HT-29 (cell line): ENCODE measurements at places on chromosomes 2 and 18. TPM values are rescaled to one million over a fixed set of nuclear protein-coding genes. Genes with fewer than 3 reads are reported as not detected.

DNA sequence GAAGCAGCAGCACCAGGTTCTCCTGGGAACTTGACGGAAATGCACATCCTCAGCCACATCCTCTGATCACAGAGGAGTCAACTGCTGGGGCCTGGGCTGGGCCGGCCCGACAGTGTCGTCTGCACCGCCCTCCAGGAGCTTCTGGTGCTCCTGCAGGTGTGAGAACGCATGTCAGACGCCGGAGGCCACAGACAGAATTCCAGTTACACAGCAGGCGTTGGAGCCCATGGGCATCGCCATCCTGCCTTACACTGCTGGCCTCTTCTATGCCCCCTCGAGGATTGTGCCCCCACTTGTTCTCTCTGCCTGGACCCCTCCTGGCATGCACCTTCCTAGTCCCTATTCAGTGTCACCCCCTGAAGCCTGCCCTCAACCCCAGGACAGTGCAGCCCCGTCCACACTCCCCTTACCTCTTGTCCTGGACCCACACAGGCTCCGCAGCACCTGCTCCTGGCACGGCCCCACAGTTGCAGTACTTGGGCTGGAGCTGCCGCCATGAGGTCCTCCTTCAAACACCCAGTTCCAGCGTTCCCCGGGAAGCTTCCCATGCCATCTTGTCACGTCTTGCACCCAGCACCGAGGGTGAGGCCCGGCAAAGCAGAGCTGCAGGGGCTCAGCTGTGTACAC, 37.5 kb downstream of the ADI1 start:
- no peak for DNase-seq

- DNase-seq, result no peak
Measured at GRCh38 chr2:36235426-36235825, 120.2 kb upstream of the CRIM1 start.

GRCh38 chr2:220913384-220913783, 658.7 kb downstream of the EPHA4 start:
- DNase-seq, result no peak

- DNase-seq, result no peak
Measured at GRCh38 chr2:63736354-63736753, 105.3 kb upstream of the UGP2 start.

DNA sequence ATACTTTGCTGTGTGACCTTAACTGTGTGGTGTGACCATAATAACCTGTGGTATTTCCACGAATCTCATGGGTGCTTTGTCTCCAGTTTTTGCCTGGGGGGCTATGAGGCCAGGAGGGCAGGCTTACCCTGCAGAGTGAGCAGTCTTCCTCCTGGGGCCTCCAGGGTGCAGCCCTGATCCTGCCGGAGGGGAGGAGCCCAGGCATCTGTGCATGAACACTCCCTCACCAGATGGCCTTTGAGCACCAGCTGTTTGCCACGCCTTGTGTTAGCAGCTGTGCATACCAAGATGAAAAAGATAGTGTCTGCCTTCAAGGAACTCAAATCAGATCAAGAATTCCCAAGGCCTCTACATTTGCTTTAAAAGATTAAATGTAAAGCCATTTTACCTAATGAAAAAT, 75.0 kb upstream of the RBM44 start:
- DNase-seq, result peak; percentile 61

- no peak for DNase-seq
Measured at GRCh38 chr18:59461171-59461570, 102.1 kb upstream of the LMAN1 start.

DNA sequence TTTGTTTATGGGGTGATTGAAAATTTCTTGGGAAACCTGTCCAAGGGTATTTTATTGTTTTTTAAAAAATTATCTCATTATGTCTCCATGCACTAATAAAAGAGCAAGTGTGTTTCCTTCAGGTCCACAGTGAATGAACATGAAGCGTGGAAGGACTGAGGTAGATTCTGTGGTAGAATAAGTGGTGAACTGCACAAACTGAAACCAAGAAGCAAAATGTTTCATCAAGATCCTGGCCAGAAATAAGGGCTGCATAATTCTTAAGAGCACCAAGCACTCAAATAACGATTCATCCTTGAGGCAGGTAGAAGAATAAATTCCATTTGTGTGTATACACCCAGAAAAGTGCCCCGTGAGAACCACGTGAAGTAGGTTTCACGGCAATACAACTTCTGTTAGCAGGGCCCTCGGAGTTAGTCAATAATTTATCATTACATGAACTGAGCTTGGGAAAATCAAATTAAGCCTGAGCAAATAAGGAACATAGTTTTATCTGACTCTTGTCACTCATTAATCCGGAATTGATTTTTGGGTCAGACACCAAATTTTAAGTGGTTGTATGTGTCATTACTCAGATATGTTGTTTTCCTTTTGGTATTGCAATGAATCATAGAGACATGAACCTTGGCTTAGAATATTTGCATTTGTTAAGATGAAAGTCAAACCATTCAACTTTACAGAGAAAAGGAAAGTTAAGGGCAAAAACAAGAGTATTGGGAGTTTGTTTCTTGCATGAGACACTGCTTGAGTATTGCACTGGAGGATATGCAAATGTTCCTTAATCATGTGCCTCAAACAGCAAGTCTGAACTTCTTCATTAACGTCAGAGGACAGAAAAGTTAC, 472.6 kb upstream of the NETO1 start:
- peak; percentile 21 for DNase-seq

DNA sequence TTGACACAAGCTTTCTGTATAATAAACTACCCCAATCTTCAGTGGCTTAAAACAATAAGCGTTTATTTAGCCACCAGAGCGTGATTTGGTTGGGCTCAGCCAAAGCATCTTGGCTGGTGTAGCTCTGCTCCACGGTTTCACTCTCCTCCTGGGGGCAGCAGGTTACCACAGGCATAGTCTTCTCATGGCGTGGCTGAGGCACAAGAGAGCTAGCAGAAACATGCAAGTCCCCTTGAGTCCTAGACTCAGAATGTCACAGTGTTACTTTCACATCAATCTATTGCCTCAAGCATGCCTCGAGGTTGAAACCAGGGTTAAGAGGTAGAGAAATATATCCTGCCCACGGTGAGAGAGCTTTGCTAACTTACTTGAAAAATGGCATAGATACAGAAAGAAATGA, 19.9 kb upstream of the SLC9A2 start:
- DNase-seq, result no peak

DNA sequence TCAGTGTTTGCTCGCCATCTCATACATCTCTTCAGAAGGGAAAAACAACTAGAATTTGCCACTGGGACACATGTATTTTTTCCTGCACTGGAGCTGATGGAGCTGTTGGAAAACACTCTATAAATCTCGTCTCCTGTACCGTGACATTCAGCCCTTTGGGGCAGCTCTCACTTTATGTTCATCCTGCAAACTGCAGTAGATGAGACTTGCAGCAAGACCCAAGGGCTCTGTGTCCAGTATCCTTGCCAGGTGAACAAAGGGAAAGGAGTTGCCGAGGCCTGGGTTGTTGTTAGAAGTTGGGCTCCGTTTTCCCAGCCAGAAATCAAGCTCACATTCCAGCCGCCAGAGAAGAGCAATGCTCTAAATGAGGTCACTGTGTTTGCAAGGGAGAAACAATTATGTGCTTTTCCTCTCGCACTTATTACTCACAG, 285.1 kb downstream of the SLC4A3 start:
- DNase-seq, result no peak

- DNase-seq, result no peak
Measured at GRCh38 chr18:2306606-2307005, 264.7 kb downstream of the METTL4 start.

DNA sequence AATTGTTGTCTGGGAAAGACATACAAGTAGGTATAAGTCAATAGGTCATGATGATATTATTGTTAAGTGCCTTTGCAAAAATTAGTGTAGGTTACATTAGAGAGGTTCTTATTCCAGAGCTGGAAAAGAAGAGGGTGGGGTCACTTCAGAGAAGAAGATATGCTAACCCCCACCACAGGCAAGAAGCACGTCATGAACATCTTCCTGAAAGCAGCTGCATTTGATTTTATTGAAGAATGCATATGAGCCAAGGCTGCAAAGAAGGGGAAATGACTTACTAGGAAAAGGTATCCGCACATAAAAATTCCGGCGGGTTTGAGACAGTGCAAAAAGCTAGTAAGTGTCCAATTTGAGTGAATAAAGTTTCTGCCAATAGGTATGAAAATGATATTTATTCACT, 195.3 kb upstream of the CDH2 start:
- DNase-seq, result no peak

The ACOXL gene
- 3.9 and 5.3 TPM in 2 replicates for total RNA-seq

The CTAGE1 gene
- total RNA-seq, result not detected in 2 replicates

The KLHL41 gene
- not detected in 2 replicates for total RNA-seq

The LIPG gene
- 96.0 and 112 TPM in 2 replicates for total RNA-seq

The SOWAHC gene
- 51.6 and 56.5 TPM in 2 replicates for total RNA-seq

The NHEJ1 gene
- 24.7 and 25.9 TPM in 2 replicates for total RNA-seq

The FABP1 gene
- total RNA-seq, result 0.21 TPM in 1 of 2 replicates, not detected in the other

The RAX gene
- total RNA-seq, result not detected in 2 replicates
